ENCODE measurements at places on chromosomes 2 and 18.

GRCh38 chr2:113005030-113005509 is at the start of gene IL36A:
TSS of gene IL36A (plus strand) at chr2:113005459. CDS start at chr2:113005872, 413 bp downstream.
- DNase-seq = no peak

- no peak for DNase-seq
Observed at GRCh38 chr2:236799391-236800026, 229.9 kb downstream of the ACKR3 start.

- no peak for DNase-seq
Observed at GRCh38 chr2:237242091-237242536, 156.4 kb downstream of the COPS8 start.

GRCh38 chr2:182499706-182500470 is 73.1 kb upstream of the PDE1A start:
- no peak for DNase-seq

DNA sequence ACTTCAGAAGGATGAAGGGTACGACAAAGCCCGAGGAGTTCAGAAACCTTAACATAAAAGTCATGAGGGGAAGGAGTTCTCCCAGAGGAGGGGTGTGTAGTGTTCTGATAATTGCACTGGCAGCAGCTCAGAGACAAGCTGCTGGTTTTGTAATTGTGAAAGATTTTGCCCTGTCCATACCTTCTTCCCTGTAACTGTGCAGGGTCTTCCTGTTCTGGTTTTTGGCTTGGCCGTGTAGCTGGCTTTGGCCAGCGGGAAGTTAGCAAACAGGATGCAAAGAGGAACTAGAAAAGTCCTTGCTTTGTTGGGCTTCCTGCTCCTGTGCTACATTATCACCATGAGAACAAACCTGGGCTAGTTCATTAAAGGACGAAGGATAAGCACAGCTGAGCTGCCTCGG is 160.8 kb downstream of the LPIN1 start:
- DNase-seq = no peak

GRCh38 chr2:43274055-43274454 is 47.6 kb upstream of the ZFP36L2 start:
- no peak for DNase-seq

DNA sequence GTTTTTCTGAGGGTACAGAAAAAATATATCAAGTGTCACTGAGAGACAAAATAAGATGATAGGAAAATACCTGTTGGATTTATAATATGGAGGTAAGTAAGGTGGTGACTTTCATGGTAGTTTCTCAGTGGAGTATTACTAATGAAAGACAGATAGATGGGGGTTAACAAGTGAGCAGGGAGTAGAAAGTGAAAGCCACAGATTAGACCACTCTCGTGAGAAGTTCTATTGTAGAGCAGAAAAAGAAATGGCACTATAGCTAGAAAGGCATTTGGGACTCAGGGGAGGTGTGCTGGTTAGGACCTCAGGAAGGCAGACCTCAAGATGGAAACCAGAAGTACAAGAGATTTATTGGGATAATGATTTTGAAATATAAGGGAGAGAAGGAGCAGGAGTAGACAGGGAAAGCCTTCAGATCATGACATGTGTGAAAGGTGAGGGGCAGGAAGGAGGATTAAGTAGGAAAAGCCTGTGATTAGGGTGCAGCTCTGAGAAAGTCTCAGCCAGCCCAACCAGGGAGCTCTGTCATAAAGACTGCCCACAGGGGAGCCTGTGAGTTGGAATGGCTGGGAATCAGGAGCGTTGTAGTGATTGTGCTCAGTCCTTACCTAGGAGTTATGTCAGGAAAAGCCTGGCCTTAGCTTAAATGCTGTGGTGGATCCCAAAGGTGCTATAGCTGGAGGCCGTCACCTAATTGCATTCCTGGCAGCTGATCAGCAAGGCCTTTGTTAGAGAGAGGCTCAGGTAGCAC is 198.1 kb downstream of the IKZF2 start:
- DNase-seq = no peak
